Activated naive CD4-positive, alpha-beta T cell treated with anti-CD3 and anti-CD28 coated beads for 36 hours (primary cell): ENCODE measurements at places on chromosomes 16 and 17. TPM values are rescaled to one million over a fixed set of nuclear protein-coding genes. Genes with fewer than 3 reads are reported as not detected.

GLIS2 gene
- 0.24 TPM for total RNA-seq

GPR179 gene
- 0.02 TPM for total RNA-seq

DNA sequence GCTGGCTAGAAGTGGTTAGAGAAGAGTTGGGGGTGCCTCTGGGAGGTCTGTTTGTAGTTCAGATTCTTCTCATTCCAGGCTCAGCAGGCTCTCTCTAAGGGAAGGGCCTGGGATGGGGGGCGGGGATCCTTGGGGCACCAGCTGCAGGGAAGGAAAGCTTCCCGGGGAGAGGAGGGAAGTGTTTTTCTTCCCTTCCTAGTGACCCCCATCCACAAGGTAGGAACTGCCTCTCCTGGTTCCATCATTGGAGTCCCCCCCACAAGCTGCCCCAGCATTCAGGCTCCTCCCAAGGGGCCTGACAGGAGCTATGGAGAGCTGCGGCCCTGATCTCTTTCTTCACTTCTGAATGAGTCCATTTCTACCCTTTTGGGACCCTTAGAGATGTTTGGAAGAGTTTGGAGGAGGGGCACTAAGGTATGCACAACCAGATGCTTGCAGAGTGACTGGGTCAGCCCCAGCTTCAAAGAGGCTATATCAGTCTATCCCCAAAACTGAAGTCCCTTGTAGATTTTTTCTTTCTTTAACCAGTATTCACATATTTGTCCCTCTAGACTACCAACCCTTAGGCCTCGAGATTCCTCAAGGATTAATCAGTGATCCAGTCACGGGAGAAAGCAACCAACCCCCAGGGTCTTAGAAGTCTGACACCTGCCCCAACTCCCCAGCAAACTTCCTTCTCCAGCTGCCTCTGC lies 13.9 kb upstream of the FZD2 start:
- DNase-seq: no peak

DNA sequence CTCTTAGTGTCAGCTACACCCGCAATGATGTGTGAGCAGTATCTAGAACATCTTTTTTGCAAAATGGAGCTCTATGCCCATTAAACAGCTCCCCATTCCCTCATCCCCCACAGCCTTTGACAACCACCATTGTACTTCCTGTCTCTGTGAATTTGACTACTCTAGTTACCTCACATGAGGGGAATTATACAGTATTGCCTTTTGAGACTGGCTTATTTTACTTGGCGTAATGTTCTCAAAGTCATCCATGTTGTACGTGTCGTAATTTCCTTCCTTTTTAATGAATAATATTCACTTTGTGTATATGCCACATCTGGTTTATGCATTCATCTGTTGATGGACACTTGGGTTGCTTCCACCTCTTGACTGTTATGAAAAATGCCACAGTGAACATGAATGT lies 23.2 kb upstream of the CCL22 start:
- DNase-seq: no peak

DNA sequence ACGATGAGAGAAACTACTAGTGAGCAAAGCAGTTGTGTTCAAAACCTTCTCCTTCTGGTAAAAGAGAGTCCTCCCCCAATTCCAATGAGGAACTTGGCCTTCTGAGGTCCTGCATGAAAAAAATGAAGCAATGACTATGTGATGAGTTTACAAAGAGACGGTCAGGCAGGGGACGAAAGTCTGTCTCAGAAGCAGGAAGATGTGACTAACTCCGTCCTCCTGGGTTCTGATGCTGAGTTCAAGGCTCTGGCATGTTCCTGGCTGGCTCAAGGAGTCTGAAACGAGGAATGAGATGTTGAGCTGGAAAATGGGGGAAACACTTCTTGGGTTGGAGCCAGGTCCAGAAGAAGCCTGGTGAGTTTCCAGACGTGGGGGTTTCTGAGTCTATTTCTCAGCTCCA lies 129.6 kb downstream of the CPPED1 start:
- no peak for DNase-seq

DNA sequence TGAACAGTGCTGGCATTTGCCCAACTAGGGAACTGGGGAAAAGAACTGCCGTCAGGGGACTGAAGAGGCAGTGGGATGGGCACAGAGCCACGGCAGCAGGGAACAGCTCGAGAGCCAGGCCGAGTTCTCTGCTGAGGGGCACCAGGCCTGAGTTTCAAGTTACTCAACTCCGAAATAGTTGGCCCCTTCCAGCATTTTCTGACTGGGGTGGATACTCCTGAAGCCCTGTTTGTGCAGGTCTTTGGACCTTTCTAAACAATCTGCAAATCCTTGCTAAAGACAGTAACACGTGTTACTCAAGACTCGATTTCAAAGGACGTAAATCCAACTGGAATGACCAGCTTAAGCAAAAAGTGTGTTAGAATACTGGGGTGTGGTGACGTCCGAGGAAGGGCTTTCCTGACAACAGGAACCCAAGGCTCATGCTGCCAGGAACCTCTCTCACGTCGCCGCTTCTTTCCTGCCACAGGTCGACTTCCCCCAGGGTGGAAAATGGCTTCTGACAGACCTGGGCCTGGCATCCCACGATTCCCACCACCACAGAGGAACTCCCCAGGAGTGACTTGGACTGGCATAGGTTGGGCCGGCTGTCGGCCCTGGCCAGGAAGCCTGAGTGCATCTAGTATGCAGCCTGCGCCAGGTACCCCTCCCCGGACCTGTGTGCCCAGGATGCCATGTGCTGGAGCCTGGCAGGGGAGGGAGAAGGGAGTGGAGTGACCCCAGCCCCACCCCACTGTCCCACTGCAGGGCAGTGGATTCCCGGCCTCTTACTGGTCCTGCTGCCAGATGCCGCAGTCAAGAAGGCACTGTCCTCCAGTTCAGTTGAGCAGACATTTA lies 71.9 kb downstream of the N4BP1 start:
- no peak for DNase-seq

GRCh38 chr16:12214509-12214908 lies 238.0 kb downstream of the SNX29 start:
- no peak for DNase-seq

- peak; percentile 92 for DNase-seq
These were observed at the start of gene ACD for GRCh38 chr16:67659675-67660563. ACD (minus strand) TSS chr16:67660260; CDS start chr16:67660220, 40 bp downstream.

GRCh38 chr16:84266451-84266850 lies 26.6 kb upstream of the KCNG4 start:
- peak; percentile 28 for DNase-seq

DNA sequence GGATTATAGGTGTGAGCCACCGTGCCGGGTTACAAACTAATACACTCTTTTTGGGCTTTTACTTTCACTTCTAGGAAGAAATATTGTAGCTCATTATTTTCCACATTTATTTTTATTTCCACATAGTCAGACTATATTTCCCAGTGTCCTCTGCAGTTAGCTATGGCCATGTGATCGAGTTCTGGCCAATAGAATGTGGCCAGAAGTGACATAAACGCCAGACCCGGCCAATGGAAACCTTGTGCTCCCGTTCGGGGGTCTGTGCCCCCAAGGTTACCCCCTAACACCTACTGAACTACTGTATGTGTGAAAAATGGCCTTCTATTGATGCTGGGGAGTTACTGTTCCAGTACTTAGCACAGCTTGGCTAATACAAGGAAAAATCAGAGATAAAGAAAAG lies 13.2 kb upstream of the RPTOR start:
- no peak for DNase-seq

DNA sequence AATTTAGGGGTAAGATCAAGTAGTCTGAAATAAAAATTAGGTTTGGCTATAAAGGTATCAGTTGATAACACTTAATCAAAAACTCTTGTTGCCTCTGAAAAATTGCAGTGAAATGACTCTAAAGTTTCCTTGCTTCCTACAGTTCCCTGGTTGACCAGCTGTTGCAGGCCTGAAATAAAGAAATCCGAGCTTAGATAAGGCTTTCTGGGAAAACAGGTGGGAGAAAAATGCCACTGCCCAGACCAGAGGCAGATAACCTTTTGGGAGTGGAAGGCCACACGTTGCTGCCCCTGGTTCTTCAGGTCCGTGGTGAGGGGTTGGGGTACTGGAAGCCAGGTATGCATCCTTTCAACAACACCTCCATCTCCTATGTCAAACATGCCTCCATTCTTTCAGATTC lies 111.3 kb downstream of the HS3ST3A1 start:
- DNase-seq: no peak

DNA sequence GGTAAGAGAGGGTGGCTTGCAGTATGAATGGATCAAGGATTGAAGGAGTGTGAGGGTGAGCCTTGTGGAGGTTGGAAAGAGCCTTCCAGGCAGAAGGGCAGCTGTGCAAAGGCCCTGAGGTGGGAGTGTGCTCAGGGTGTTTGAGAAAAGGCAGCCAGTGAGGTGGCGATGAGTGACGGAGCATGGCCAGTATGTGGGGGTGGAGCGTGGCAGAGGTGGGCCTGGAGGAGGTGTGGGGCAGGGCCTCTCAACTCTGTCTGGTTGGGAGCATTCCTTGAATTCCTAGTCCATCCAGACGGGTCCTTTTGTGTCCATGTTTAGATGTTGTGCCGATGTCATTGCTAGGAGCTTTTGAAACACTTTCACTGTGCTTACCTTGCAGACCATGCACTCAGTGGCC lies 51.3 kb downstream of the EPN2 start:
- no peak for DNase-seq

SMARCE1 gene
- total RNA-seq: 112 TPM

GINS2 gene
- total RNA-seq: 60.7 TPM

DNA sequence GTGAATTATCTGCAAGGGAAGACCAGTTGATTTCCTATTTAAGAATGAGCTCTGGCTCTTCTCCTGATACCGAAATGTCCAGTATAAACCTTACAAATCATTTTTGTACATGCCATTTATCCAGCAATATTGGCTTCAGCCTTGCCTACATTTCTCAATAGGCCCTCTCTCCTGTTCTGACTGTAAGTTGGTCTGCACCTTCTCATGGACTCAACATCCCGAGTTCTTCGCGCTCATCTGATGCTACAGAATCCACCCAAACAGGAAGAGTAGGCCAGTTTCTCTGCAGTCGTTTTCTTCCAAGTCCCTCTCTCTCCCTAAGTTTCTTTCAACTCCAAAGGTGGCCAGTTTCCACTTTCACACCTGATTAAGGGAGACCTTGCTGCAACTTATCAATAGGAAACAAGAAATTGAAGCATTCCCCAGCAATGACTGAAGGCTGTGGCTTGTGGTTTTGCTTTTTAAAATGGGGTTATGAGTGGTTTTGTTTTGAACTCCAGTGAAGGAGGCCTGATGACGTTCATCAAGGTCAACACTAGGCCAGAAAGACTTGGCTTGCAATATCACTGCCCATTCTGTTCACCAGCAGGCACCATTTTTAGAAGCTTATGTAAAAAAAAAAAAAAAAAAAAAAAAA lies 383.0 kb downstream of the MAF start:
- peak; percentile 10 for DNase-seq

DNA sequence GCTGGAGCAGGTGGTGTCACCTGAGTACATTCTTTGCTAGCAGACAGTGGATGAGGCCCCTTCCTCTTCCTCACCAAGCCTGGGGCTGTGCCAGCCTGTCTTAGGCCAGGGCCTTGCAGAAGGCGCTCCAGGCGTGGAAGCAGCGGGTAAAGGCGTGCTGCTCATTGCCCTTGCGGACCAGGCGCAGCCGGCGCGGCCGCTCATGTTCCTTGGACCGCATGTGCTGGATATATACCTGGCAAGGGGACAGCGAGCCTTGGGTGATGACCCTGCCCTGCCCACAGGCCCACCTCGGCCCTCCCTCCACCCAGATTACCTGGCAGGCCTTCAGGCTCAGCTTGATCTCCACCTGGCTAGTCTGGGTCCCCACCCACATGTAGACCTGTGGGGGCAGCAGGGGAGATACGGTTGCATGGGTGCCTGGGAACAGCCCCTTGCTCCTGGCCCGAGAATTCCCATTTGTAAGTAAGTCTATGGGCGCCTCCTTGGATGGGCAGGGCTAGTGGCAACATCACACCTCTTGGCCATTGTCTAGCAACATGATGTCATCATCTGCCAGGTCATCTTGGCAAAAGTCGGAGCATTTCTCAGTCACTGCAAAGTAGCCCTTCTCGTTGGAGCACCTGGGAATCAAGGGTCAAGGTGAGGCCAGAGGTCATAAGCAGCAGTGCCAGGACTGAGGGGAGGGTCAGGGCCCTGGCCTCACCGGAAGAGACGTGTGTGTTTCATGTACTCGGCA lies 13.3 kb downstream of the FLII start:
- DNase-seq: no peak

EPOP gene
- total RNA-seq: 19.2 TPM

TMEM101 gene
- total RNA-seq: 25.6 TPM

DNA sequence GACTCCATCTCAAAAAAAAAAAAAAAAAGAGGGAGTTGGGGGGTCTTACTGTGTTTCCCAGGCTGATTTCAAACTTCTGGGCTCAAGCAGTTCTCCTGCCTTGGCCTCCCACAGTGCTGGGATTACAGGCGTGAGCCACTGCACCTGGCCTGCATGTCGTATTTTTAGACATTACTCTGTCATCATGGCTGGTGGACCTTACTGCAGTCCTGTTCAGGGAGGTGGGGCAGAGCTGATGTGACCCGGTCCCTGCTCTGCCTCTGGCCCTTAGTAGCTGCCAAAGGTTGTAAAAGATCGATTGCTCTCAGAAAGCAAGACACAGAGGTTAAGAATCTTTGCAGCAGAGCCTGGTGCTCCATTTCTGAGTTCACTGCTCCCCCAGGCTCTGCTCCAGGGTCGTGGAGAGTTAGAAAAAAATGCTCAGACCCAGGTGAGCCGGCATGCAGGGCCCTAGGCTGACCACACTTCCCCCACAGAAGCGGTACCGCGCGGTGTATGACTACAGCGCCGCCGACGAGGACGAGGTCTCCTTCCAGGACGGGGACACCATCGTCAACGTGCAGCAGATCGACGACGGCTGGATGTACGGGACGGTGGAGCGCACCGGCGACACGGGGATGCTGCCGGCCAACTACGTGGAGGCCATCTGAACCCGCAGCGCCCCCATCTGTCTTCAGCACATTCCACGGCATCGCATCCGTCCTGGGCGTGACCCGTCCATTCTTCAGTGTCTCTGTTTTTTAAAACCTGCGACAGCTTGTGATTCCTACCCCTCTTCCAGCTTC lies 7.1 kb upstream of the LASP1NB start:
- no peak for DNase-seq

NFATC2IP gene
- 58.9 TPM for total RNA-seq

TP53TG3D gene
- not detected for total RNA-seq

DNA sequence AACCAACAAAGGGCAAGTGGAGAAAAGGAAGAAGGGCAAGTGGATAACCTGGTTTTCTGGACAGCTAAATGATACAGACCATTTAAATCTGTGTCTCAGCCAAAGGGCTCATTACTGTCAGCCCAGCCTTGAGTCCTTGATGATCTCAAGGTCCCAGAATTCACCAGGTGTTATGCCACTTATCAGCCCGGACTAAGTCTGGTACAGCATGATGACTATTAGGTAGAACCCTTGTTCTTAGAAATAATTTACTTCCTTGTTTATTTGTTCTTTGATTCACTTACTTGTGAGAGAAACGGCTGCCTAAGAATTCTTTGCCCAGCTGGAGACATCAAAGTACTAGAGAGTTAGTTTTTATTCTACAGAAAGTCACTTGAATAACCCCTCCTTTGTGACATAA lies 3.5 kb downstream of the PDILT start:
- no peak for DNase-seq

- DNase-seq: no peak
These were observed 21.7 kb downstream of the TTYH2 start for GRCh38 chr17:74235040-74235581.

SECTM1 gene
- total RNA-seq: 2.8 TPM
